T-cell (primary cell): ENCODE measurements at places on chromosomes 13 and 19. TPM values are rescaled to one million over a fixed set of nuclear protein-coding genes. Genes with fewer than 3 reads are reported as not detected.
A peak's percentile ranks its signal among the peaks of the same experiment; 100 is the strongest.

ATXN8OS gene
- total RNA-seq = not detected

ZNF69 gene
- total RNA-seq = 2.2 TPM

DOCK6 gene
- 1.0 TPM for total RNA-seq

DNA sequence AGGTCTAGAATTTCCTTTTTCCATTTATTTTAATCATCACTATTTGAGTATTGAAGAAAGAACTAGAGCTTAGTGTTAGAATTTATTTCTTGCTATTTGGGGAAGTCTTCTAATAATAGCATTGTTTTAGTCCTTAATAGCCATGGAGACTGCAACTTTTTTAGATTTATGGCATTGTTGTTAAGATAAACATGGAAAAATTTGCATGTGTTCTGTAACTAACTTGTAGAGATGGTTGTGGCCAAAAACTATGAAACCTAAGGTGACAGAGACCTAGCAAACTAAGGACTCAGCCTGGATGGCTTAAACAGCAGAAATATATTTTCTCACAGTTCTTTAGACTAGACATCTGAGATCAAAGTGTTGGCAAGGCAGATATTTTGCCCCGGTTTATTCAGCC lies 246.4 kb downstream of the SPRY2 start:
- no peak overlapping the region for H3K27ac ChIP-seq
- H3K36me3 ChIP-seq = no peaks in the 10 kb centered on the region
- DNase-seq = no peak
- no peaks in the 10 kb centered on the region for H3K27me3 ChIP-seq
- H3K4me1 ChIP-seq = no peaks in the 10 kb centered on the region
- H3K4me3 ChIP-seq = no peak overlapping the region

GRCh38 chr13:49927755-49928154 lies 8.4 kb downstream of the SPRYD7 start:
- H3K27ac ChIP-seq = no peak overlapping the region
- no peak for DNase-seq
- no peaks in the 10 kb centered on the region for H3K36me3 ChIP-seq
- no peak overlapping the region for H3K4me3 ChIP-seq

GRCh38 chr13:95137096-95137495 lies 164.2 kb downstream of the ABCC4 start:
- no peaks in the 10 kb centered on the region for H3K4me1 ChIP-seq
- no peak overlapping the region for H3K27ac ChIP-seq
- no peaks in the 10 kb centered on the region for H3K27me3 ChIP-seq
- no peak overlapping the region for H3K4me3 ChIP-seq

RGCC gene
- 515 TPM for total RNA-seq

- no peaks in the 10 kb centered on the region for H3K4me1 ChIP-seq
- H3K27ac ChIP-seq = no peak overlapping the region
- H3K4me3 ChIP-seq = no peak overlapping the region
- H3K27me3 ChIP-seq = no peaks in the 10 kb centered on the region
Observed at GRCh38 chr19:55697069-55697440, 22.0 kb downstream of the EPN1 start.

DNA sequence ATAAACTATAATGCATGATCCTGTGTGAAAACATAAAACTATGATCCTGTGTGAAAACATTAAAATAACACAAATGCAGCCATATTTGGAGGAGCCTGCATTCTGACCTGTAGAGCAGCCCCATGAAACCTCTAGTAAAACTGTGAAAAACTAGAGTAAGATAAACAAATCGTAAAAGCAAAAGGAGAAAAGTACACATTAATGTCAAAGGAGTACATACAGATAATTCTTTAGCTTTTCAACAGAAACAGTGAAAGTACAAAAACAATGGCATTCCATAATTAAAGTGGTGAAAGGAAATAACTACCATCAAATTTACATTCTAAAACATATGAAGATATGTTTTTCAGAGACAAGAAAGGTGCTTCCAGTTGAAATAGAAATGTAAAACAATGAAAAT lies 1267.2 kb downstream of the SLITRK1 start:
- H3K4me1 ChIP-seq = no peaks in the 10 kb centered on the region
- H3K36me3 ChIP-seq = no peaks in the 10 kb centered on the region
- no peak overlapping the region for H3K4me3 ChIP-seq
- no peak overlapping the region for H3K27ac ChIP-seq

DNA sequence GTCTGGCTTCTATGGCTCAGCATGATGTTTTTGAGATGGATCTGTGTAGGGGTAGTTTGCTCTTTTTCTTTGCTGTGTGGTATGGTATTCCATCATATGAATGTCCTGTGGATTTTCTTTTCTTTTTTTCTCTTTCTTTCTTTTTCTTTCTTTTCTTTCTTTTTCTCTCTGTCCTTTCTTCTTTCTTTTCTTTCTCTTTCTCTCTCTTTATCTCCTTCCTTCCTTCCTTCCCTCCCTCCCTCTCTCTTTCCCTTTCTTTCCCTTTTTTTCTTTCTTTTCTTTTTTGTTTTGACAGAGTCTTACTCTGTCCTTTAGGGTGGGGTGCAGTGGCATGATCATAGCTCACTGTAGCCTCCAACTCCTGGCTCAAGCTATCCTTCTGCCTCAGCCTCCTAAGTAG lies 9.0 kb upstream of the HNRNPUL1 start:
- no peak for DNase-seq
- H3K4me1 ChIP-seq = no peaks in the 10 kb centered on the region
- H3K27ac ChIP-seq = no peak overlapping the region
- no peaks in the 10 kb centered on the region for H3K27me3 ChIP-seq

DNA sequence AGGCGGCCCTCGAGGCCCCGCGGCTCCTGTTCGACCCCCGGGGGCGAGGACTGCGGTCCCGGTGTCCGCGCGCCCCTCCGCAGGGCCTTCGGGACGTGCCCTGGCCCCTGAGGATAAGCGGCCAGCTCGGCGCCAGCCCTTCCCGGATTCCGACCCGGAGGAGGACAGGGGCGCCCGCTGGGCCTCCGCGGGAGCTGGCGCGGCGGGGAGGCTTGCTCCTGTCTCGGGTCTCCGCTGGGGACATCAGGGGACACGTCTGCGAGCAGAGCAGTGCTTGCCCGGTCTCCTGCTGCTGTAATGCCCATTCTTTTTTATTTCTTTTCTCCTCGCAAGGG lies 829 bp downstream of the B3GLCT start:
- H3K27ac ChIP-seq = peak overlapping the region; percentile 86
- H3K4me3 ChIP-seq = peak overlapping the region; percentile 63
- no peaks in the 10 kb centered on the region for H3K27me3 ChIP-seq
- no peaks in the 10 kb centered on the region for H3K4me1 ChIP-seq
- DNase-seq = no peak

DNA sequence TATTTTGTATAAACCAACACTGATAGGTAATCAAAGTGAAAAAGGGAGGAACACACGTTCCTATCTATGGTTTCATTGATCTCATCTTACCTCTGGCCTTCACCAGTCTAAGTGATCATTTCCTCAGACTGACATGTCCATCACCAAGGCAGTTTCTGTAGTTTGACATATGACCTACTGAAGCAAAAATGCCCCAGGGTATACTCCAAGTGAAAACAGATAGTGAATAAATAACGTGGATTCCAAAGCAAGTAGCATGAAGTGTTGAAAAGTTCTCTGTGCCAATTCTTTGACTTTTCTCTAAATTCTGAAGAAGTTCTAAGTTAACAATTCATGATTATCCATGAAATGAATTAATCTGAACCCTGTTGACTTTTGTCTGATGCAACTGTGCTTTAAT lies 334.2 kb upstream of the SGCG start:
- H3K27ac ChIP-seq = no peak overlapping the region
- H3K27me3 ChIP-seq = no peaks in the 10 kb centered on the region
- H3K4me1 ChIP-seq = no peaks in the 10 kb centered on the region
- DNase-seq = no peak

CALR3 gene
- not detected for total RNA-seq

DNA sequence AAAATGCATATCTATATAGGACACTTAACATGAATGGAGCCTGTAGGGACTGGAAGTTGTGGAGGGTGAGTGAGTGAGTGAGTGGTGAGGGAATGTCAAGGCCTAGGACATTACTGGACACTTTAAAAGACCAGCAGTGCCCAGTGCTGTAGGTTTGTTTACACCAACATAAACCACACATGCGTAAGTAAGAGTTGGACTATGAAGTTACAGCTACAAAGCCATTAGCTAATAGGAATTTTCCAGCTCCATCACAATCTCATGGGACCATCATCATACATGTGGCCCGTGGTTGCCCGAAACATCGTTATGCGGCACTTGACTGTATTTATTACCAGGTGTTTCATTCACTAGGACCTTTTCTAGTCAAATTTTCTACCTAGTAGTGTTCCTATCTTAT lies 49.2 kb downstream of the LATS2 start:
- H3K27ac ChIP-seq = no peak overlapping the region
- no peaks in the 10 kb centered on the region for H3K27me3 ChIP-seq
- no peaks in the 10 kb centered on the region for H3K36me3 ChIP-seq
- H3K4me3 ChIP-seq = no peak overlapping the region
- DNase-seq = no peak

- H3K27me3 ChIP-seq = peaks cover 17% of the 10 kb centered on the region
- no peak overlapping the region for H3K4me3 ChIP-seq
- H3K27ac ChIP-seq = no peak overlapping the region
- no peak for DNase-seq
- no peaks in the 10 kb centered on the region for H3K36me3 ChIP-seq
Observed at GRCh38 chr19:30249911-30250310, 122.3 kb upstream of the ZNF536 start.

- H3K4me3 ChIP-seq = no peak overlapping the region
- H3K27me3 ChIP-seq = no peaks in the 10 kb centered on the region
- no peak for DNase-seq
- no peaks in the 10 kb centered on the region for H3K4me1 ChIP-seq
Observed at GRCh38 chr13:106691341-106691740, 123.4 kb upstream of the ARGLU1 start.

RFXAP gene
- 13.4 TPM for total RNA-seq

DNA sequence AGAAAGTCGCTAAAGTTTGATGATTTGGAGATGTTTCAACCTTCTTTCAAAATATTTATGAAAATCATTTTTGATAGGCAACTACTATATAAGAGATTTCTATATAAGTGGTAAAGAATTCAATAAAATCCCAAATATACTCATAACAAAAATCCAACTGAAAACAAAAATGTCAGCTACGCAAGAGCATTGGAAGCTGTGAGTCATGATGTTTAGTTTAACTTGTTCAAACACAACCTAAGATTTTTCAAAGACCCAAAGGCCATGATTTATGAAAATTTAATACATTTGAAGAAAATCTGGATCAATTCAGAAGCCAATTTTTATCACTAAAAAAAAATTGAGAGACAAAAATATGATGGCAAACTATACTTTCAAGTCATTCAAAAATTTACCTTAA lies 226.6 kb downstream of the MZT1 start:
- no peak for DNase-seq
- H3K27ac ChIP-seq = no peak overlapping the region
- no peaks in the 10 kb centered on the region for H3K27me3 ChIP-seq
- H3K36me3 ChIP-seq = no peaks in the 10 kb centered on the region
- no peak overlapping the region for H3K4me3 ChIP-seq

ZNF665 gene
- total RNA-seq = 3.1 TPM

GTF2F1 gene
- 56.5 TPM for total RNA-seq

DNA sequence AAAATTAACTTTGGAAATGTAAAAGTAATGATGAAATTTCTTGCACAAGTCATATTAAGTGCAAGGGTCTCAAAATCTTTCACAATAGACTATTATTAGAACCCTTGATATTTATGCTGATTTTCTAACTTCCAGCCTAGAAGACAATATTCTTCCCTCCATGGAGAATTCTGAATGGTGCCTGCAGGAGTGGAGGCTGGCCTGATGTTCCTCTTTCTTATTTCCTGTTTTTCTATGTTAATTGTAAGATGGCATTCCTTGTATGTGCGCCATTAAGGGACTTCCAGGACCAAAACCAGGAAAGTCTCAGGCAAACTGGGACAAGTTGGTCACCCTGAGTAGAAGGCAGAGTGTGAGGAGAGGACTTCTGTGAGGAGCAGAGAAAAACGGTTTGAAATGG lies 294.9 kb downstream of the DLEU7 start:
- H3K4me3 ChIP-seq = no peak overlapping the region
- no peaks in the 10 kb centered on the region for H3K27me3 ChIP-seq
- no peaks in the 10 kb centered on the region for H3K4me1 ChIP-seq

DNA sequence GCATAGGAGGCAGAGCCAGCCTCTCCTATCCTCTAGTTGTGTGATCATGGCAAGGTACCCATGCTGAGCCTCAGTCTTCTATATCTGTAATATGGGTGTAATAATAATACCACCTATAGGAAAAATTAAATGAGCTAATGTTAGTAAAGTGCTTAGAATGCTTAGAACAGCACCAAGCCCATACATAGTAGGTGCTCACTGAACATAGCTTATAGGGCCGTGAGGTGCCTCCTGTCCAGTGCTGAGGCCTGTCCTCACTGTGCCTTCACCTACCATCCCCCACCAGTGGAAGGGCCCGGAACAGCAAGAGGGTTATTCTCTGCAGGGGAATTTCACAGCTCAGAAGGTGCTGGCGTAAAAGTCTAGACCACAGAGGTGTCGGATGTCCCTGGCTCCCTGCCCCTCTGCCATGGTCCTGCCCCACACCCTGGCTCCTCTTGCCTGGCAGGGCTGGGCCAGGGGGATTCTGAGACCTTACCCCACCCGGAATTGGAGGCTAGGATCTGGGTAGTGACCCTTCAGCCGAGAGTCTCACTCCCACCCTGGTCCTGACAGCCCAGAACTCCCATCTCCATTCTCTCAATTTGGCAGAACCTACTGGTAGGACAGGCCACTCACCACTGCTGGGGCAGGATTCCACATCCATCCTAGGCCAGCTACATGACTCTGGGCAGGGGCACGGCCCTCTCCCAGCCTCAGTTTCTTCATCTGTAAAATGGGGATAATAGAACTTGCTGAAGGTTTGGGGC lies 2.2 kb upstream of the SCN1B start:
- H3K4me1 ChIP-seq = peaks cover 2% of the 10 kb centered on the region
- DNase-seq = no peak
- peaks cover 40% of the 10 kb centered on the region for H3K36me3 ChIP-seq
- H3K27me3 ChIP-seq = peaks cover 28% of the 10 kb centered on the region
- H3K4me3 ChIP-seq = no peak overlapping the region
